ENCODE measurements at places on chromosomes 1 and 21.
A peak's percentile ranks its signal among the peaks of the same experiment; 100 is the strongest.

- DNase-seq = no peak
Observed at GRCh38 chr1:22075718-22076117, 23.2 kb downstream of the CDC42 start.

GRCh38 chr1:243559575-243560162 is 290.4 kb downstream of the AKT3 start:
- peak; percentile 4 for DNase-seq

- peak; percentile 58 for DNase-seq
Observed at GRCh38 chr1:246647513-246647912, 76.7 kb upstream of the SCCPDH start.

GRCh38 chr21:24369746-24370145 is 1237.5 kb downstream of the MRPL39 start:
- no peak for DNase-seq

DNA sequence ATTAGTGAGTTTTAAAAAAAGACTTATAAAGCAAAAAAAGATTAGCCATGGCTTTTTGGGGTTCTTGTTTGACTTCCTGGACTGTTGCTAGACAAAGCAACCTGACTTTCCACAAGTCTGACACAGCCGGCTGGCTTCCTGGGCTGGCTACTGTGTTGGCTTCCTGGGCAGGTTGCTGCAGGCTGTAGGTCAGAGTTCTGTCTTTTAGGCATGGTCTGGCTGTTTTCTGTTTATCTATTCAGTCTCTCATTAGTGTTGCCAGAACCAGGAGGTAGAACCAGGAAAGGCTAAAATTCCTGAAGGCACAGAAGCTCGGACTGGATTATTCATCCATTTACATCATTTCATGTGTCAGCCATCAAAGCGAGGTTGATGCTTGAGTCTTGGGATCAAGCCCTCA is 88.6 kb upstream of the SLC35F3 start:
- no peak for DNase-seq

- no peak for DNase-seq
Observed at GRCh38 chr1:75612976-75613375, 2.1 kb upstream of the SLC44A5 start.

- no peak for DNase-seq
Observed at GRCh38 chr1:145785547-145785946, 38.3 kb downstream of the RNF115 start.

DNA sequence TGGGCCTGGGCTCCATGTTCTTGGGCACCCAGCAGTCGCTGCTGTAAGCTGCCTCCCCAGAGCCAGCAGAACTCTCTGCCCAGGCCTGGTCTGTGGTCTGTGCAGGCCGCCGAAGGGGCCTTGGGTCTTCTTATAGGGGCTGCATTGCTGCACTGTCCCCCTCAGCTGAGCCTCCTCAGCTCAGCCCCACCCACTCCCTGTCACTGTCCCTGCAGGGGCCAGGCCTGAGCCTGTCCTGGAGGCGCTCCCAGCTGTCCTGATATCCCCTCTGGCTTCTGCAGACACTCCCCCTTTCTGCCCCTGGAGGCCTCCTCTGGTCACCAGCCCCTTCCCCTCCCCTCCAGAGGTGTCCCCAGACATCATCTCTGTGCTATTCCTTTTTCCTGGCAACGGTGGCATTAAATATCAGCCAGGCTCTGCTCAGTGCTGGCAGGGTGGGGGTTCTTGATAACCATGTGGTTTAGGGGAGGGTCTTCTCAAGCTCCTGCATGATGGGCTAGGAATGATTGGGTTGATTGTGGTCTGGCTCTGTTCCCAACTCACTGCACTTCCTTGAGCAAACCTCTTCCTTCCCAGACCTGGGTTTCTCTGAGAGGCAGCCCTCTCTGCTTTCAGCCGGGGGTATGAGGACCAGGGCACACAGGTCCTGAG is 3.7 kb upstream of the FOXO6 start:
- DNase-seq = peak; percentile 26

DNA sequence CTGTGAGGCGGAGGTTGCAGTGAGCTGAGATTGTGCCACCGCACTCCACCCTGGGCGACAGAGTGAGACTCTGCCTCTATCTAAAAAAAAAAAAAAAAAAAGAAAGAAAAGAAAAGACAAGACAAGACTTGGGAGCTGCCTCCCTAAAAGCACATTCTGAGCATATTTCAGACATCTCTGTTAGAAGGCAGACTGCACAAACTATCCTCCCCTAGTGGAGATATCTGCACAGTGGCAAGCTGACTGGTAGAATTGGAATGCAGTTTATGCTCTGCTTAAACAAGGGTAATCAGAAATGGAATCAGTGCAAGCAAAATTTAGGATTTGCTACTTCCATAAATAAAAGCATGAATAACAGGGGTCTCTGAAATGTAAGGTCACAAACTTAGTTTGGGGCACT is 31.8 kb downstream of the GNG4 start:
- no peak for DNase-seq

DNA sequence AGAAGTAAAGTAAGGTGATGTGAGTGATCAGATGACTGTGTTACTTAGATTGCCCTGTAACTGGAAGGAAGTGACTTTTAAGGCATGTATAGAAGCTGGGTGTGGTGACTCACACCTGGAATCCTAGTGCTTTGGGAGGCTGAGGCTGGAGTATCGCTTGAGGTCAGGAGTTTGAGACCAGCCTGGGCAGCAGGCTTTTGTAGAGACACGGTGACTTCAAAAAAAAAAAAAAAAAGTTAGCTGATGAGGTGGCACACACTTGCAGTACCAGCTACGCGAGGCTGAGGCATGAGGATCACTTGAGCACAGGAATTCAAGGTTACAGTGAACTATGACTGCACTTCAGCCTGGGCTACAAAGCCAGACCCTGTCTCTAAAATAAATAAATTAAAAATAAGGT is 2.3 kb upstream of the USP16 start:
- DNase-seq = peak; percentile 6

- no peak for DNase-seq
Observed at GRCh38 chr1:162360237-162360873, 16.3 kb downstream of the SPATA46 start.

- no peak for DNase-seq
Observed at GRCh38 chr1:186167096-186167668, 207.9 kb downstream of the TPR start.

All from RPMI7951 (cell line).